ENCODE measurements at places on chromosomes 16 and 17.

DNA sequence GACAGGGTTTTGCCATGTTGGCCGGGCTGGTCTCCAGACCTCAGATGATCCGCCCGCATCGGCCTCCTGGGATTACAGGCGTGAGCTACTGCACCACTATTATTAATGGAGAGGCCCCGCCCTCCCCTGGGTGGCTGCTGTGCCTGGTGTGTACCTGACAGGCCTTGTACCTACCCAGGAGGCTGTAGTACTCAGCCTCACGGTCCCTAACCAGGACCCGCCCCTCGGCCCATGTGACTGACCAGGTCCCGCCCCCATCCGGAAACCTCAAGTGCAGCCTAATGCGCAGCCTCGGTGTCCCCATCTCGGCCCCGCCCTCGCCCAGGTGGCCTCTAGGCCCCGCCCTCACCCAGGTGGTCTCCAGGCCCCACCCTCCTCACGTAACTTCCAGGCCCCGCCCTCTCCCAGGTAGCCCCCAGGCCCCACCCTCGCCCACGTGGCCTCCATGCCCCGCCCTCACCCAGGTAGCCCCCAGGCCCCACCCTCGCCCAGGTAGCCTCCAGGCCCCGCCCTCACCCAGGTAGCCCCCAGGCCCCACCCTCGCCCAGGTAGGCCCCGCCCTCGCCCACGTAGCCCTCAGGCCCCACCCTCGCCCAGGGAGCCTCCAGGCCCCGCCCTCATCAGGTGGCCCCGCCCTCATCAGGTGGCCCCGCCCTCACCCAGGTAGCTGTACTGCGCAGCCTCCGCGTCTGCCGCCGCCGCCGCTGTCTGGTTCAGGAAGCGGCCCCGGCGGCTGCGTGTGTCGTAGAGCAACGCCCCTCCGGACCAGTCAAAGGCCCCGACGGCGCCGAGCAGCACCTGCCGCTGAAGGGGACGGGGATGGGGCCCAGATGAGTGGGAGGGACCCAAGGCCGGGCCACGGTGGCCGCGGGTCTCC lies 31.0 kb downstream of the HASPIN start:
- DNase-seq, result peak; percentile 25

DNA sequence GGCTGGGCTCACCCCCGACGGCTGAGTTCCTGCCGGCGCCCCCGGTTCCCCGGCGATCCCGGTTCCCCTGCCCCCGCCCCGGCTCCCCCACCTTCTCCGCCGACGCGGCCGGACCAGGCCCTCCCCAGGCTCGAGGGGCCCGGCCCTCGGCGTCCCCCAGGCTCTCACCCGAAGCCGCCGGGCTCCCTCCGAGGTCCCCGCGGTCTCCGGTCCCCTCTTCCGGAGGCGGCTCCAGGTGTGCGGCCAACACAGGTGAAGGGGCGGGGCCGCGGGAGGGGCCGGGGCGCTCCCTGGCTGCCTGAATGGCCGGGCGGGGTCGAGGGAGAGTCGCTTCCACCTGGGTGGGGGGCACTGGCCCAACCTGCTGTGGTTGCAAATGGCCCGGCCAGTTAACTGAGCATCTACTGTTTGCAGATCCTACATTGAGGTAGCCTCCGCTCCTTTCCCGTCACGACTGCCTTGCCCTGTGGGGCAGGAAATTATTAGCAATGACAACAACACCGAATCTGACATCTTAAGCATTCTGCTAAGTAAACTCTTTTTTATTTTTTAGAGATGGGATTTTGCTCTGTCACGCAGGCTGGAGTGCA lies at the start of gene BICDL2:
TSS of gene BICDL2 (minus strand) at position 219 of the 590 bp plus-strand sequence. CDS start 1,448 bp downstream, outside the sequence.
- DNase-seq, result no peak

GRCh38 chr16:89770367-89770766 lies 46.1 kb downstream of the FANCA start:
- DNase-seq, result no peak

- DNase-seq, result no peak
These were observed 19.3 kb downstream of the UNK start for GRCh38 chr17:75803883-75804282.

- DNase-seq, result no peak
These were observed 24.9 kb downstream of the CBFB start for GRCh38 chr16:67053767-67054334.

DNA sequence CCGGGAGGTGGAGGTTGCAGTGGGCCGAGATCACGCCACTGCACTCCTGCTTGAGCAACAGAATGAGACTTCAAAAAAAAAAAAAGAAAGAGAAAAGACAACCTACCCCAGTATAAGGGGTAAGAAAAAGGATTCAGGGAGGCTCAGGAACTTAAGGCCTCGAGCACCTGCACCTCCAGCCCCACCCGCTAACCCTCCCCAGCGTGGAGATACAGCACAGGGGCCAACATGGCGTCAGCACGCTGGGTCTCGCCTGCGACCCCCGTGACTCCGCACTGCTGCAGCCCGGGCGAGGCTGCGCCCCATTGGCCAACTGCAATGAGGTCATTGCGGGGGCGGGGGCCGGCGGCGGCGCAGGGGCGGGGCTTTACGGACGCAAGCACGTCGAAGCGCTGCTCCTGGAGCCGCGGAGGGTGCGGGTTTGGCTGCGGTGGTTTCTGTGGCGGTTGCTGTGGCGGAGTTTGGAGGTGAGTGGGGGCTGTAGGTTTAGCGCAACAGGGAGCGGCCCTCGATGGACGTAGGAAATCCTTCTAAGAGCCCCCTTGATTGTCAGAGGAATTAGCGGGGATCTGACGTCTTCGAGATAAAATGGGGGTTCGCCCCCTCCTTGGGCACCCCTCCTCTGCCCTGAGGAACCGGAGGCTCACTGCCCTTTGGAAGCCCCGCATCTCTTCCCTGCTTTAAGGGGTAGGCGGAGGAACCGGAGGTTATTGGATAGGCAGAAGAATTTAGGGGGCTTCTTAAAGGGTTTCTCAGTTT lies at the start of gene ATP6V0A1:
TSS of gene ATP6V0A1 (plus strand) at position 382 of the 759 bp plus-strand sequence. CDS start 2,017 bp downstream, outside the sequence.
- DNase-seq, result peak; percentile 89

- DNase-seq, result no peak
These were observed 19.6 kb upstream of the N4BP1 start for GRCh38 chr16:48629531-48629930.

- no peak for DNase-seq
These were observed 411.7 kb downstream of the NPIPA7 start for GRCh38 chr16:16790597-16790996.

GRCh38 chr17:79949656-79950209 lies 85.9 kb downstream of the TBC1D16 start:
- no peak for DNase-seq

GRCh38 chr16:86398622-86399021 lies 111.7 kb upstream of the FOXF1 start:
- no peak for DNase-seq

DNA sequence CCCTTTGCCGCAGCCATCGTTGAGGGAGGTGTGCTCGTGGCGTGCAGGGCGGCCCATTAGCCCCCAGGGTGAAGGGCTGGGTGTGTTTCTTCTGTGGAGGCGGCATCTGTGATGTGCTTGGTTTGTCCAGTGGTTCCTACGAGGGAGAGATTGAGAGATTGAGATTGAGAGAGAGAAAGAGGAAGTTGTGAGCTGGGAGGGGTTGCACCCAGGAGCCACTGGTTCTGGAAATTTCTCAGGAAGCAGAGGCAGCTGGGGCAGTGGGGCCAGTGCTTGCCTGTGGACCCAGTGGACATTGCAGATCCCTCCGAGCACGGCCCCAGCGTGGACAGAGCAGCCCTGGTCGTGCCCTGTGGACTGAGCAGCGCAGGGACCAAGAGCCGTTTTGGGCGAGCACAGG lies 72.0 kb upstream of the ZNF750 start:
- DNase-seq, result no peak

GRCh38 chr16:23293016-23293415 lies 9.1 kb upstream of the SCNN1B start:
- no peak for DNase-seq

- DNase-seq, result peak; percentile 58
These were observed 11.0 kb downstream of the ACSM3 start for GRCh38 chr16:20774703-20775362.

DNA sequence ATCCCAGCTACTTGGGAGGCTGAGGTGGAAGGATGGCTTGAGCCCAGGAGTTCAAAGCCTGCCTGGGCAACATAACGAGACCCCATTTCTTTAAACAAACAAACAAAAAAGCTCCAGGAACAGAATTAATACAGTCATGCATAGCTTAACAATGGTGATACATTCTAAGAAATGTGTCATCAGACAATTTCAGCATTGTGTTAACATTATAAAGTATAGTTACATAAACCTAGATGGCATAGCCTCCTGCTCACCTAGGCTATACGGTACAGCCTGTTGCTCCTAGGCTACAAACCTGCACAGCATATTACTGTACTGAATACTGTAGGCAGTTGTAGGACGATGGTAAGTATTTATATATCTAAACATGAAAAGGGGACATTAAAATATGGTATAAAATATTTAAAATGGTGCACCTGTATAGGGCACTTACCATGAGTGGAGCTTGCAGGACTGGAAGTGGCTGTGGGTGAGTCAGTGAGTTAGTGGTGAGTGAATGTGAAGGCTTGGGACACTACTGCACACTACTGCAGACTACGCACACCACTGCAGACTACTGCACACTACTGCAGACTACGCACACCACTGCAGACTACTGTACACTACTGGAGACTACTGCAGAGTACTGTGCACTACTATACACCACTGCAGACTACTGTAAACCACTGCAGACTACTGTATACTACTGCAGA lies 74.6 kb downstream of the TMC6 start:
- DNase-seq, result no peak

- no peak for DNase-seq
These were observed 63.5 kb downstream of the MYH13 start for GRCh38 chr17:10309003-10309974.

DNA sequence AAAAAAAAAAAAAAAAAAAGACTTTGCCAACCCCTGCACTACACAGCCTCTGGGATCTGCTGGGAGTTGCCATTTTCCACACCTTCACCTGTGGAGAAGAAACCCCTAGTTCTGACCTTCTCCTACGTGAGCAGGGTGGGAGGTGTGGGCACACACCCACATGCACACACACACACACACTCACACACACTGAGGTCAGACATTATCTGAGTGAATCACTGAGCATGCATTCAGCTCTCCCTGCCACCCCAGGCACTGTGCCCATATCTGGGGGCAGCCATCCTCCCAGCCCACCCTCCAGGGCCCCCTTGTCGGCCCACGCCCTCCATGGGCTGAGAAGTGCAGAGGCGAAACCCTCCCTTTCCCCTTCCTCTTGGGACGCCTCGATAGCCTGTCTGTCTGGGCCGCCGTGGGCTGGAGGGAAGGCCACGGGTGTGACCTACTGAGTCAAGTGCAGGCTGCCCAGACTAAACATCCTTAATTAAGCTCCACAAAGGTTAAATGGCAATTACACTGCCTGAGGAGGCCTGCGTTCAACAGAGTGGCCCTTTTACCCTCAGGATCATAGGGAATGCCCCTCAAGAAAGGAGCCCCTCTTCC lies 143.8 kb downstream of the C16orf95 start:
- DNase-seq, result no peak
